HepG2 (cell line): ENCODE measurements at places on chromosomes 11 and 22.

DNA sequence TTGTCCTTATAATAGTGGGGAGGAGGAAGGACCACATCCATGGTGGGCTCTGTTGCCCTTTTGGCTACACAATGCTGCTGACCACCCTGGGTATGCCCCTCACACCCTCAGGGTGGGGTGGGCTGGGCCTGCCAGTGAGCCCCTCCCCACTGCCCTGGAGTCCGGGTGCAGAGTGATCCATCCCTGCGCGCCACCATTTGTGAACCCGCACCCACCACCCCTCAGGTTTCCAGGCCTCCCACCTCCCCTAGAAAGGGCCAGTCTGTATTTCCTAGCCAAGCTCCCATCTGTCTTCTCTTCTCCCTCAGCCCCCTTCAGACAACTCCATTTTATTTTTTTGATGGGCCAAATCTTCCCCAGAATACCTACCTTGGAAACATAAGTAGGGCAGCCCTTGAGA lies 25.0 kb downstream of the MS4A10 start:
- peaks cover 1% of the 10 kb centered on the region; the same call in 1 of the 2 replicates for H3K27me3 ChIP-seq
- H3K4me3 ChIP-seq, result no peak overlapping the region
- no peaks in the 10 kb centered on the region for H3K36me3 ChIP-seq

DNA sequence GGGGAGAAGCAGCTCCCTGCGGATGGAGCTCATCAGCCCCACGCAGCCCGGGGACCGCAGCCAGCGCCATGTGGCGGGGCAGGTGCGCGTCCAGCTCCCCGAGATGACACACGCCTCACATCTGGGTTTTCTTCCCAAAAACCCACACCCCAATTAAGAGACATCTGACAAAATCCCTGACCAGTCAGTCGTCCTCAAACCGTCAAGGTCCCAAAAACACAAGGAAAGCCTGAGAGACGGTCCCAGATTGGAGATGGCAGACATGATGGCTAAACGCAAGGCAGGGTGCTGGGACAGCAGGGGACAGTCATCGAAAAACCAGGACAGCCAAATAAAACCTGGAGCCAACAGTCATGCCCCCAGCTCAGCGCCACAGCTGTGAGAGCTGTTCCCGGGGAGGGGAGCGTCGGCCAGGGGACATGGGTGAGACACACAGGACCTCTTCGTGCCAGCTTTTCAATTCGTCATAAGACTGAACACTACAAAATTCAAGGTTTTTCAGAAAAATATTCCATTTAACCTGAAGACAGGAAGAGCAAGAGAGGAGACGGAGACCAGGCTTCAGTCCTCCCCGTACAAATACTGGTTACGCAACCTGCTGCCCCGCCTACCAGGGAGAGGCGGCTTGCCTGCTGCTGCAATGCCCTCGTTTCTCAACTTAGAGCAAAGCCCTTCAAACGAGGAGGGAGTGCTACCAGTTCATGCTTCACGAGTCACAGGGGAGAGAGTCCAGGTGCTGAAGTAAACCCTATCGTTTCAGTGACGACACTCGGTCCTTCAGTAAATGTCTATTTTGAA lies 10.5 kb downstream of the TOLLIP start:
- H3K4me1 ChIP-seq, result peaks cover 65% of the 10 kb centered on the region

DNA sequence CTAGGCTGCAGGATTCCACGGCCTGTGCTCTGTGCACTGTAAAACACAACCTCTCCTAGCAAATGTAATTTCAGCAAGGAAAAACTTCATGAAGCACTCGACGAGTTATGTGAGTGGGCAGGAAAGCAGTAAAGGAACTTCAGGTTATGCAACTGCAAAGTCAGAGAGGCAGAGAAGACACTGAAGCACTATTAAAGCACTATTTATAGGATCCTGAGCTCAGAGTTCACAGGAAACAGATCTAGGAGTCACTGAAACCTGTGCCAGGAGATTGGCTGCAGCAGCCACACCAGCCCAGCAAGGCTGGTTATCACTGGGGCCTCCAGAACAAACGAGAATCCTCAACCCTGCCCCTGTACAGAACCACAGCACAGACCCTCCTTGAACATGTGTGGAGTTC lies 2.5 kb downstream of the SMIM35 start:
- peak; percentile 32 for DNase-seq
- no peak overlapping the region for H3K4me3 ChIP-seq
- no peak overlapping the region for H3K27ac ChIP-seq
- H3K4me1 ChIP-seq, result peaks cover 81% of the 10 kb centered on the region
- H3K36me3 ChIP-seq, result no peaks in the 10 kb centered on the region

DNA sequence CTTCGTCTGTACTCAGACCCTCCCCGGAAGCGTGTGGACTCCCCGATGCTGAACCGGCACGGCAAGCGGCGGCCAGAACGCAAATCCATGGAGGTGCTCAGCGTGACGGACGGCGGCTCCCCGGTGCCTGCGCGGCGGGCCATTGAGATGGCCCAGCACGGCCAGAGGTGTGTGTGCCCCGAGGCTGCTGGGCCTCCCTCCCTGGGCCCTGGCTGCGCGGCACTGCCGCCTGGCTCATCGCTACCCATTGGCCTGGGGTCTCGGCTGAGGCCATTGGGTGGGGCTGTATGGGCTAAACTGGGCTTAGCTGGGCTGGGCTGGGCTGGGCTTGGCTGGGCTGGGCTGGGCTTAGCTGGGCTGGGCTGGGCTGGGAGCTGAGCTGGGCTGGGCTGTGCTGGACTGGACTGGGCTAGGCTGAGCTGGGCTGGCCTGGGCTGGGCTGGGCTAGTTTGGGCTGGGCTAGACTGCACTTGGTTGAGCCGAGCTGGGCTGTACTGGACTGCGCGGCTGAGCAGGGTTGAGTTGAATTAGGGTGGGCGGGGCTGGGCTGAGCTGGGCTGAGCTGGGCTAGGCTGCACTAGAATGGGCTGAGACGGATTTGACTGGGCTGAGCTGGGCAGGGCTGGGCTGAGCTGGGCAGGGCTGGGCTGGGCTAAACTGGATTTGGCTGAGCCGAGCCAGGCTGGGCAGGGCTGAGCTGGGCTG lies 40.7 kb downstream of the MOB2 start:
- H3K27me3 ChIP-seq, result peaks cover 22% of the 10 kb centered on the region; the same call in 2 of the 3 replicates
- no peak overlapping the region for H3K27ac ChIP-seq
- no peak overlapping the region for H3K4me3 ChIP-seq

- DNase-seq, result no peak
- no peak overlapping the region for H3K4me3 ChIP-seq
- H3K4me1 ChIP-seq, result peaks cover 35% of the 10 kb centered on the region
- H3K27me3 ChIP-seq, result no peaks in the 10 kb centered on the region
- no peak overlapping the region for H3K27ac ChIP-seq
- peaks cover 27% of the 10 kb centered on the region; the same call in 2 of the 3 replicates for H3K36me3 ChIP-seq
Measured at GRCh38 chr22:25453557-25453956, 110.9 kb upstream of the GRK3 start.

DNA sequence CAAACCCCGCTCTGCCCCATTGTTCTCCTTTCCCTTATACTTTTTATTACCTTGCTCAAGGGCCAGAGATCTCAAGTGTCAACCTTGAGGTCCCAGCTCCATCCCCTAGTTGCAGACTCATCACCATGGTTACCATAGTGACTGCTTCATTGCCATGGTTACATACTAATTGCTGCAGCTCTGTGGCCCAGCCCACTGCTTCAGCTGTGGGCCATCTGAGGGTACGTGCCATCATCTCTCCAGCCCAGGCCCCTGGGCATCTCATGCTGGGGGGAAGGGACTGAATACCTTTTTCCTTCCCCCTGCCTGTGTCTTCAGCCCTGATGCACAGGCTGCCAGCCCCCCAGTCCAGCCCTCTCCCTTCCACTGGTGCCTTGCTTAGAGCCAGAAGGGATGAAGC lies 22.2 kb downstream of the TREH start:
- peaks cover 7% of the 10 kb centered on the region; the same call in 2 of the 3 replicates for H3K36me3 ChIP-seq
- H3K4me1 ChIP-seq, result peaks cover 35% of the 10 kb centered on the region
- H3K27ac ChIP-seq, result no peak overlapping the region
- H3K4me3 ChIP-seq, result no peak overlapping the region
- no peak for DNase-seq

DNA sequence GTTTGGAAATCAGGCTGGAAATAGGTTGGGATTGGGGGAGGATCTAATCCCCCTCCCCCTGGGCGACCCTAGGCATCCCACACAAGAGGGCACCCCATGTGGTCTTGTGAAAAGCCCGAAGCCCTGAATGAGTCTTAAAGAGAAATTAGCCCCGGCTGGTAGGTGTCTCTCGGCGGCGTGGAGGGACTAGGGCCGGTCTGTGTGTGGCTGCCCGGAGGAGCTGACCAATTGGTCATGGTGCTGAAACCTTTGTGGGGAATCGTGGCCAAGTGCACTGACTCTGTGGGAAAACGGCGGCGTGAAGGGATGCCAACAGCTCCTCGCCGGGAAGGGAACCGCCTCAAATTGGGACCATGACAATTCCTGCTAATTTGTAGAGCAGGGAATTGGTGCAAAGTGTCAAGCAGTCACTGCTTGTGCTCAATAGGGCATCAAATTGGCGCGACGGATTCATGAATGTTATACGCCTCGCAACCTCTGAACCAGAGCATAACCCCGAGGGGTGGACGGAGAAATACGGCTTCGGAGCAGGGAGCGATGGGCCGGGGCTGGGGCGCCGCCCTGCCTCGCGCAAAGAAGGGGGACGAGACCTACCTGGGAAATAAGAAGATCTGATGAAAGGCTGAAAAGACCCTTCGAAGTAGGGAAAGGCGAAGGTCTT lies 1.5 kb downstream of the DBX1 start:
- no peak overlapping the region for H3K4me3 ChIP-seq
- H3K27ac ChIP-seq, result no peak overlapping the region
- H3K4me1 ChIP-seq, result no peaks in the 10 kb centered on the region
- peaks cover 13% of the 10 kb centered on the region for H3K27me3 ChIP-seq
- H3K36me3 ChIP-seq, result no peaks in the 10 kb centered on the region

- no peak overlapping the region for H3K27ac ChIP-seq
- peaks cover 1% of the 10 kb centered on the region for H3K36me3 ChIP-seq
- DNase-seq, result no peak
Measured at GRCh38 chr11:90220391-90220790, 2.5 kb downstream of the CHORDC1 start.
